Stimulated activated CD4-positive, alpha-beta T cell treated with anti-CD3 and anti-CD28 coated beads, TNF-alpha, amount 100 ng/mL, for 4 hours (primary cell): ENCODE measurements at places on chromosomes 5 and 9.

DNA sequence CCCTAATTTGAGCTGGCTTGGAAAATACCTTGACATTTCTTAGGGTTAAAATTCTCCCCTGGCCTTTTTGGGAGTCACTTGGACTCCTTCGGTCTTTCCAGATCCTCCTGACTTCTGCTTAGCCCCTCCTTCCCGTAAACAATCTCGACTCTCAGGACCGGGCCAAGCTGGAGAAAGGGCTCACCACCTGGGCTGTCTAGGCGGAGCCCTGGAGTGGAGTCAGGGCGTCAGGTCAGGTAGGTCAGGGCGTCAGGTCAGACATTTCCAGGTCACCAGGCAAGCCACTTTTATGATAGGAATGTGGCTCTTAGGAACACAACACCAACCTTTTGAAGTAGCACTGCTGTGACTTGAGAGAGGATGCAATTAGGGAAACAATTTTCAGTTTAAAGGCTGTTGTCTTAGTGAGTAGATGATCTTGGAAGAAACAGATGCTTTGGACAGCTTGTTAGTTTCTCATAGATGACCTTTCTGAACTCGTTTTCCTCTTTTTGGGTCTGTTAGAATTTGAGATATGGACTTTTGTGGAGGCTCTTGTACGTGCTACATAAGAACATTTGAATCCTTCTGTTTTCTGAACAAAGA lies 12.8 kb downstream of the OSTF1 start:
- DNase-seq: no peak

- no peak for DNase-seq
Observed at GRCh38 chr5:80254767-80255430, 949 bp downstream of the SERINC5 start.

GRCh38 chr9:136566901-136567300 lies 21.1 kb upstream of the NOTCH1 start:
- DNase-seq: no peak

DNA sequence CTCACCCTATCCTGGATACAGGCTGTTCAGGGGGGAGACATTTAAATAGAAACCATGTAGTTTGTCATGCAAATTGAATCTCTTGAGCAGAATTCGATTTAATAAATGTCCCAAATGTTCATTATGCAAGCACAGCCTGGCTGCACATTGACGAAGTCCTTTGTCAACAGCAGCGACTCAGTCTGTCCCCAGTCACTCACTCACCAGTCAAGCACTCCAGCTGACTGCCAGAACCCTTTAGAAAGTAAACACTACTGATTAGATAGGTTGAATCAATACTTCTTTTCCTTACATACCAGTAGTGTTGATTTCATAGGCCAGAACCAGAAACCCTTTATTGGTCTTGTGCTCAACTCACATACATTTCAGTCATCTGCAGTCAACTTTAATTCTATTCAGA lies 27.5 kb downstream of the CDH6 start:
- no peak for DNase-seq

DNA sequence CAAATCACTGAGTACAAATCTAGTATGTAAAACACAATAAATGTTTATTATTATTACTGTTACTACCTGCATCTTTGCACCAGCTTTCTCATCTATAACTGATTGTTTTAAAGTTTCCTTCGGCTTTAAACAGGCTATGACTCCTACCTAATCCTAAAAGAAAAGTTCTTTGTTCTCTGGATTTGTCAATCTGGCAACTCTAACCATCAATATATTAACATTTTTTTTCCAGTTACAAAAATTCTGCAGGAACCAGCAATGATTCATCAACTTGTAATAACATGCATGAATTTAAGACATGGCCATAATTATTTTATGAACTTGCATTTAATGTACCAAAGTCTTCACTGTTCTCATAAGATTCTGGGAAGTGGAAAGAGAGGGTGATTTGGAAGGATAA lies 228.5 kb downstream of the PIK3R1 start:
- DNase-seq: no peak

DNA sequence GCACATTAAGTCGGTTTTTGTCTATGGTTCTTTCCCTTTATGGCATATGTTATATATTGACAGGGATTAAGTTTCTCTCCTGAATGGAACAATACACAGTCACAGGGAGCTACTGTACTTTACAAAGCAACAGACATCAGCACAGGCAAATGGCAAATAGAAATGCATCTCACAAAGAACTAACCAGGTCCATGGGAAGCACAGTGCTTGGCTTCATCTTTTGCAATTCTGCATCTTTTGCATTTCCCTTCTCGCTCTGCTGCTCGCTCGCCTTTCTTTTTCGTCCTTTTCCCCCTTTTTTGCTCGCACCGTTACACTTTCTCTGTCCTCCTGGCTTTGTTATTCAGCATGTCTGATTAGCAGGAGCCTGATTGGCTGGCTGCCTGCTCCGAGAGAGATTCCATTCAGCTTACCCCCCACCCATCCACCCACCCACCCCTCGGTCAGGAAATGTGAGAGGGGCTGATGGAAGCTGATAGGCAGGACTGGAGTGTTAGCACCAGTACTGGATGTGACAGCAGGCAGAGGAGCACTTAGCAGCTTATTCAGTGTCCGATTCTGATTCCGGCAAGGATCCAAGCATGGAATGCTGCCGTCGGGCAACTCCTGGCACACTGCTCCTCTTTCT lies at the start of gene ADAMTSL1:
Gene ADAMTSL1, plus strand, starts transcription at position 502 of the 628 bp plus-strand sequence. Its CDS starts 80 bp downstream, at position 582.
- DNase-seq: no peak

GRCh38 chr5:179727106-179727505 lies 5.5 kb upstream of the MAML1 start:
- DNase-seq: no peak

- no peak for DNase-seq
Observed at GRCh38 chr9:22111954-22112247, 102.8 kb upstream of the CDKN2B start.

DNA sequence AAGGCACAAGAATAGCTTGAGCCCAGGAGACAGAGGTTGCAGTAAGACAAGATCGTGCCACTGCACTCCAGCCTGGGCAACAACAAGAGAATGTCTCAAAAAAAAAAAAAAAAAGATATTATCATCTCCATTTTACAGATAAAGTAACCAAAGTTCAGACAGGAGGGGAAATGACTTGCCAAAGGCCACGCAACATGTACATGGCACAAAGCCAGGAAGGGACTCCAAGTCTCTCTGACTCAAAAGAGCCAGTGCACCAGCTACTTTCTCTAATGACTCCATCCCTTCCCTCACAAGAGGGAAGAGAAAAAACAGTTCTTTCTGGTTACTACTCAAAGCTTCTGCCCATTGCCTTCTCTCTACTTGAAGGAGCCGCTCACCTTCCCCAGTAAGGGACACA lies 34.1 kb downstream of the SIL1 start:
- no peak for DNase-seq

DNA sequence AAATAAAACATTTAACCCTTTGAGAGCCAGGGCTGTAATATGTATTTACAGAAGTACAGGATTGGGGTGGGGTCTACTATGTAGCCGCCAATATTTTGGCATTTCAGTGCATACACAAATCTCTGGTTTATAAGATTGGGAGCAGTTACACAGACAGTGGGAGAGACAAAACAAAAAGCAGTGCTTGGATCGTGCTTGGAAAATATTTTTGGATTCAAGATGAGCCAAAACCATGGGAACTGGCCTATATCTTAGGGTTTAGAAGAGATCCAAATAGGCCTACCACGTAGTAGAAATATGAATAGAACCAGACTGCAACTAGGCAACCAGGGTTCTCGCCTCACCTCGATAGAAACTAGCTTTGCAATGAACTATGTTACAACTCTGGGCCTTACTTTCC lies 169.6 kb downstream of the SLC12A2 start:
- DNase-seq: no peak

DNA sequence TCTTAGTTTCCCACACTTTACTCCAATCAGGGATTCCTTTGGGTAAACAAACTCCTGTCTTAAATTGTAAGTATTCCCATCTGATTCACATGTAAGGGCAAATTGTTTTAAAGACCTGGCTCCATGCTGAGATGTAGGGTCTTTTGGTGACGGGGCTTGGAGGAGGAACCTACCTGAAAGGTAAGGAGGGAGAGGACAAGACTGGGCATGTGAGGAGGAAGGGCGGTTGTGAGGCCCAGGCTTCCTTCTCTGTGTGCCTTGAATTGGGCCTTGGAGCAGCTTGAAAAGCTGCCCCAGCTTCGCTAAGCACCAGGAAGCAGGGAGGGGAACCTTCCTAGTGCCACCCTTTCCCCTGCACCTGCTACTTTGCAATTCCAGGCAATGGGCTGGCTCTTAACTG lies 86.8 kb downstream of the C9orf152 start:
- no peak for DNase-seq

GRCh38 chr9:72280913-72281500 lies 84.0 kb downstream of the ZFAND5 start:
- peak; percentile 58 for DNase-seq

DNA sequence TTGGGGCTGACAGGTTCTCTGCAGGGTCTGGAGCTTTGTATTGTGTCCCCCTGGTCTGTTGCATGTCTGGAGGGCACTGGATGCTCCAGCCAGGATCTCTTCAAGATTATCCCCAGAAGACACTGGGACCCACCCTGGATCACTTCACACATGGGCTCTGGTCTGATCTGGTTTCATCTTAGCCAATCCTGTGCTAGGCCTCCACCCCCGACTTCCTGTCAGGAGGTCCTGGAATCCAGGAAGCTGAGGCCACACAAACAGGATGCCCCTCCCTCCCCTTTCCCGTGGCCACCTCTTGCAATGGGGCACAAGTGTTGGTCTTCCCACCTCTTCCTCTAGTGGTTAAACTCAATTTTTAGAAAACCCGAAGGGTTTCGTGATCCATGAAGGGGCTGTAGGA lies 242.6 kb upstream of the MVB12B start:
- DNase-seq: no peak

GRCh38 chr5:169873642-169874041 lies 106.7 kb downstream of the INSYN2B start:
- no peak for DNase-seq

DNA sequence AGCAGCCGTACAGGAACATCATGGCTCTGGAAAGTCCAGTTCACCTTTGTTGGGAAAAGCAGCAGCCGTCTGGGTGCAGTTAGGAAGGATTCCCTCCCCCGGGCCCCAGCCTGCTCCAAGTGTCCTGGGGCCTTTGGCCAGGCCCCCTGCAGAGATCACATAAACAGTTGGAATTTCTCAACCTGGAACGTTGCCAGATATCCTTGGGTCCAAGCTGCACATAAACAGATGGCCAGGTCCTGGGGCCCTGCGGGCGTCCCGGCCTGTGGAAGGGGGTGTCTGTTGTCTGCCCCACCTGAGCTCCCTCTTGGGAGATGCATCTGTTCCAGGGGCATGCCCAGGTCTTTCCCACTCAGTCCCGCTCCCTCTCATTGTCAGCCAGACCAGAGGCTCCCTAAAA lies 92.7 kb downstream of the COL5A1 start:
- DNase-seq: no peak

DNA sequence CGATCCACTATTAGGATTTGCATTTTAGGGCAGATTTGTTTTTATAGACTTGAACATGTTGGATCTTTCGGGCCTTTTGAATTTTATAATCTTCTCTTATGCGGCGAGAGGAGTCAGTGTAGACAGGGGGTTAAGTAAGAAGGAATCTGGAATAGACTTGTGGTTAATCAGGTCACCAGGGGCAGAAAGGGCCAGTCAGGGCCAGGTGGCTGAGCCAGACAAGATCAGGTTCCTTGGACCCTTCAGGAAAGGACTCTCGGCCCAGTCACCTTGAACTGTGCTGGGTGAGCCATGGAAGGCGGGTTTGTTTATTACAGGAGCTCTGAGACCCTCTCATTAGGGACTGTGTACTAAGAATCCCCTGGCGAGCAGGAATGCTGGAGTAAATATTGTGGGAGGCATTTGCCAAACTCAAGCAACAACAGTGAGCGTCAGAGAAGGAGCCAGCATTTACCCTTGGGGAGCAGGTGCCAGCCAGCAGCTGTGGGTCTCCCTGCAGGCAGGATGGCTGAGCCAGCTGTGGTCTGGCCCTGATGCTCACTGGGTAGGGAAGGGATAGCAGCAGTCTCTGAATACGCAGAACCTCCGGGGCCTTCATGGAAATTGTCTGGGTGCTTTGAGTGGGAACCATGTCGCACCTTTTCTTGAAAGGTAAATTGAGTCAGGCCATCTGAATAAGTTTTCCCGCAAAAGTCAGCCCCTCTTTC lies 79.2 kb downstream of the UBE2QL1 start:
- DNase-seq: no peak

GRCh38 chr9:20391208-20391607 lies 231.1 kb downstream of the MLLT3 start:
- no peak for DNase-seq

DNA sequence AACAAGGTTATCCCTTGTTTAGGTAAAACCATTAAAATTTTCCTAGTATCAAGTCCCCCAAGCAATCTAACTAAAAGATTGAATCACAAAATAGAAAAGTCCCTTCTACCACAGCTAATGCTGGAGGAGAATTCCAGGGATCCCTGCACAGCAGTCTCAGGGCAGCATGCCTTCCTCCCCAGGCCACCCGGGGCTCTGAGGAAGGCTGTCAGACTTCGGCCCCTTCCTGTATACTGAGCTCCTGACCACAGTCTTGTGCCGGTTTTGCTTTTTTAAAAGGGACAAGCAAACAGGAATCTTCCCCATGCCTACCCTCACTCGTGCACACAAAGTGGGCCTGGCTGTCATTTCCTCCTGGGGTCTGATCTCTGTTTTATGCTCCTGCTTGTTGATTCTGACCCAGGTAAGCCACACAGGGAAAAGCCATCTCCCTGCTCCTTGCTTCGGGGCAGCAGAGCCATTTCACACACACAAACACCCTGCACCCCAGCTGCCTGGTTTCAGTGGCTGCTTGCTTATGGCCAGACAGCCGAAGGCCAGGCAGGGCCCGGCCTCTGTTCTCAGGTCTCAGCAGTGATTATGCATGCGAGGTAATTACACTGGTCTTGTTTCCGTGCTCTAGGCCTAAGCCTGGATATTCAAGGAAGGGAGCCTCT lies 211.9 kb downstream of the NXNL2 start:
- no peak for DNase-seq

GRCh38 chr9:104367507-104367906 lies 136.6 kb upstream of the OR13F1 start:
- no peak for DNase-seq

DNA sequence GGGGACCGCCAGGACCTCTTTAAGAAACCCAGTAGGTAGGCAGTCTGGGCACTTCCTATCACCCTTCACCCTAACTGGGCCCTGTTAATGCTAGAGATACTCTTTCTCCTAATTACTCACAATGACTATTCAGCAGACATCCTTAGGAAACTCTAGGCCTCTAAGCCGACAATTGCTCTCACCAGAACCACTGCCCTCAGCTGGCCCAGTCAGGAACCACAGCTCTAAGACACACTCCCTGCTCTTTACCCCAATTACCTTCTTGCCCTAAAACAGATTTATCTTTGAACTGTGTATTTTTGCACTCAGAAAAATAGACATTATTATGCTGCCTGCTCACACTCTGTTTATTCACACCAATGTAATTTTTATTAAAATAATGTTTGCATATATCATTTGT lies 432.6 kb upstream of the SLC30A5 start:
- DNase-seq: no peak

- DNase-seq: no peak
Observed at GRCh38 chr9:131965841-131966240, 113.8 kb downstream of the MED27 start.
